CD4-positive, CD25-positive, alpha-beta regulatory T cell (primary cell): ENCODE measurements at places on chromosomes 12 and 14. TPM values are rescaled to one million over a fixed set of nuclear protein-coding genes. Genes with fewer than 3 reads are reported as not detected.

DNA sequence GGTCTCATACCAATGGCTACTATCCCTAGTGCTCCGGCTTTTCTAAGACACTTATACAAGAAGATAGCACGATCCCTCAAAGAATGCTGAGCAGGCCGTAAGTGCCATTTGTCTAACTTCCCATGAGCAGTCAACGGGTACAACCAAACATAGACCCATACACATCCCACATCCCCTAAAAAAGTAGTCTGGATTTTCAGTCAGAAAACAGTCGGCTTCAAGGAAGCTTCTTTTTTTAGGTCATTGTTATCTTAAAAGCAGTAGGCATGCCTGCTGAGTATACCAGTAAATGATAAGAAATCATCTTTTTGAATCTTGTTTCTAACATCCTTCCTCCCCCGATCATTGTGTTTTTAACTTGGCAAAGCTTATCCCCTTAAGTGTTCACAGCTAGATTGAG lies 19.8 kb downstream of the OSBPL8 start:
- H3K36me3 ChIP-seq, result peaks cover 18% of the 10 kb centered on the region
- no peak overlapping the region for H3K27ac ChIP-seq
- H3K4me1 ChIP-seq, result peaks cover 23% of the 10 kb centered on the region
- H3K27me3 ChIP-seq, result no peaks in the 10 kb centered on the region
- DNase-seq, result no peak

Gene SETD1B
- 118 TPM for total RNA-seq

Gene SSTR1
- not detected for total RNA-seq

- no peaks in the 10 kb centered on the region for H3K36me3 ChIP-seq
- DNase-seq, result no peak
- H3K27ac ChIP-seq, result no peak overlapping the region
- H3K4me3 ChIP-seq, result no peak overlapping the region
Observed at GRCh38 chr12:41418586-41418985, 230.5 kb downstream of the PDZRN4 start.

DNA sequence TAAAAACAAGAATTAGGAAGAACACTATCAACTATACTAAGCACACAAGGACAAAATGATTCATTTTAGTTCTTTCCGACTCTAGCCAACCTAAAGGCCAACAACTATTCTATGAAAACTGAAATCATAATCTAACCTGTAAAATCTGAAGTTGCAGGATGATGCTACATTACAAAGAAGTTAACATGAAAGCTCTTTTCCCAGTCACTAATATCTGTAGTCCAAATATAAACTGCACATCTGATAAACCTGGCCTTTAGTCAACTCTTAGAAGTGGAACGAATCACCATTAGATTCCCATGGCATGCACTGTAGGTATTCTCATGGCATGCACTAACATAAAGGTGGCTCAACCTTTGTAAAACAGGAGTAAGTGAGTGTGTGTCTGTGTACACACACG lies 41.7 kb downstream of the BLTP3B start:
- H3K27me3 ChIP-seq, result no peaks in the 10 kb centered on the region
- no peak overlapping the region for H3K4me3 ChIP-seq
- H3K36me3 ChIP-seq, result peaks cover 39% of the 10 kb centered on the region
- DNase-seq, result no peak
- no peak overlapping the region for H3K27ac ChIP-seq
